ENCODE measurements at places on chromosomes 3 and 15. TPM values are rescaled to one million over a fixed set of nuclear protein-coding genes. Genes with fewer than 3 reads are reported as not detected.

The PPP1R14D gene
- not detected for total RNA-seq

The KIF7 gene
- total RNA-seq: 0.44 TPM

The ROBO2 gene
- not detected for total RNA-seq

The COL6A5 gene
- 0.15 TPM for total RNA-seq

The SH3GL3 gene
- total RNA-seq: not detected

The ALDH1L1 gene
- not detected for total RNA-seq

The LMLN gene
- 2.5 TPM for total RNA-seq

The ZDHHC23 gene
- total RNA-seq: 1.8 TPM

The INSYN1 gene
- total RNA-seq: not detected

The PRR23A gene
- total RNA-seq: not detected

The SCG3 gene
- total RNA-seq: not detected

The EFCAB12 gene
- total RNA-seq: 0.83 TPM

The RGMA gene
- 0.07 TPM for total RNA-seq

The DNAH1 gene
- 30.1 TPM for total RNA-seq

The GATM gene
- total RNA-seq: 1.3 TPM

The NPAP1 gene
- not detected for total RNA-seq

The ROPN1 gene
- not detected for total RNA-seq

The DNAH12 gene
- 0.20 TPM for total RNA-seq

The EFCC1 gene
- total RNA-seq: not detected

The SERINC4 gene
- total RNA-seq: 0.17 TPM

The NRROS gene
- 34.7 TPM for total RNA-seq

The BDH1 gene
- total RNA-seq: 71.0 TPM

The CLDN18 gene
- total RNA-seq: not detected

The SLC28A2 gene
- total RNA-seq: not detected

The CCDC54 gene
- not detected for total RNA-seq

The CADM2 gene
- not detected for total RNA-seq

The PP2D1 gene
- total RNA-seq: not detected

The CPNE4 gene
- total RNA-seq: 0.27 TPM

The NR1I2 gene
- total RNA-seq: not detected

The ANP32A gene
- 303 TPM for total RNA-seq

The VWA5B2 gene
- total RNA-seq: not detected

The RETNLB gene
- total RNA-seq: not detected

The SKOR1 gene
- 0.22 TPM for total RNA-seq

The SCN11A gene
- total RNA-seq: 0.07 TPM

The ESYT3 gene
- total RNA-seq: 0.41 TPM

The GOLGA8O gene
- 9.4 TPM for total RNA-seq

The ZFAND6 gene
- 59.2 TPM for total RNA-seq

The ZNF502 gene
- 0.56 TPM for total RNA-seq

The NR2E3 gene
- total RNA-seq: not detected

The SPESP1 gene
- 0.56 TPM for total RNA-seq

The GOLGA6A gene
- total RNA-seq: not detected

The NAALADL2 gene
- not detected for total RNA-seq

The ARL14 gene
- not detected for total RNA-seq

The PAK6 gene
- total RNA-seq: 0.22 TPM

The RBP2 gene
- not detected for total RNA-seq

The CACNA1D gene
- 0.41 TPM for total RNA-seq

The PTPN9 gene
- 41.3 TPM for total RNA-seq

The CD86 gene
- total RNA-seq: 5.4 TPM

The TIMP4 gene
- total RNA-seq: not detected

The AADACL2 gene
- total RNA-seq: not detected

The TNIK gene
- total RNA-seq: 54.0 TPM

The ATP10A gene
- 51.9 TPM for total RNA-seq

The GATA2 gene
- 0.32 TPM for total RNA-seq

The CRTAP gene
- total RNA-seq: 27.3 TPM

The NTRK3 gene
- total RNA-seq: 0.37 TPM

The RBMS3 gene
- 4.2 TPM for total RNA-seq
